Fibroblast of lung (primary cell): ENCODE measurements at places on chromosomes 1 and 21. TPM values are rescaled to one million over a fixed set of nuclear protein-coding genes. Genes with fewer than 3 reads are reported as not detected.

GRCh38 chr1:17668624-17669175 is 86.4 kb upstream of the ACTL8 start:
- no peak overlapping the region for H3K27ac ChIP-seq
- DNase-seq, result no peak
- no peaks in the 10 kb centered on the region for H3K4me1 ChIP-seq
- peaks cover 7% of the 10 kb centered on the region for H3K36me3 ChIP-seq
- no peaks in the 10 kb centered on the region for H3K27me3 ChIP-seq
- no peak overlapping the region for H3K4me3 ChIP-seq

DNA sequence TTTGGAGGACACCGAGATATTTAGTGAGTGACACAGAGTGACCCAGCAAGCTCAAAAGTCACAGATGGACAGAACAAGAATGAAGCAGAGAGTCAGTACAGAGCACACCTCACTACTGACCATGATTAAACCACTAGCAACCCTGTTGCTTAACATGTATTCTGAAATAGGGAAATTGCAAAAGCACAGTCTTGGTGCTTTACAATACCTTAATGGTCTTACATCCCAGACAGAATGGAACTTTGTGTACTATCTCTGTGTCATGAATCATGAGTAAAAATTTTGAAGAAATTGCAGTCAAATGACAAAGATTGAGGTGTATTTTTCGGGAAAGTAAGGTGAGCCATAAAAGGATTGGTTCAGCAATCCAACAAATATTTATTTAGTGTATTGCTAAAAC is 2.7 kb upstream of the SAMSN1 start:
- H3K4me1 ChIP-seq, result no peaks in the 10 kb centered on the region
- no peaks in the 10 kb centered on the region for H3K36me3 ChIP-seq
- DNase-seq, result no peak
- H3K27me3 ChIP-seq, result no peaks in the 10 kb centered on the region

- peak; percentile 57 for DNase-seq
- peaks cover 6% of the 10 kb centered on the region for H3K4me1 ChIP-seq
Observed at GRCh38 chr1:25556791-25557476, 13.5 kb downstream of the LDLRAP1 start.

DNA sequence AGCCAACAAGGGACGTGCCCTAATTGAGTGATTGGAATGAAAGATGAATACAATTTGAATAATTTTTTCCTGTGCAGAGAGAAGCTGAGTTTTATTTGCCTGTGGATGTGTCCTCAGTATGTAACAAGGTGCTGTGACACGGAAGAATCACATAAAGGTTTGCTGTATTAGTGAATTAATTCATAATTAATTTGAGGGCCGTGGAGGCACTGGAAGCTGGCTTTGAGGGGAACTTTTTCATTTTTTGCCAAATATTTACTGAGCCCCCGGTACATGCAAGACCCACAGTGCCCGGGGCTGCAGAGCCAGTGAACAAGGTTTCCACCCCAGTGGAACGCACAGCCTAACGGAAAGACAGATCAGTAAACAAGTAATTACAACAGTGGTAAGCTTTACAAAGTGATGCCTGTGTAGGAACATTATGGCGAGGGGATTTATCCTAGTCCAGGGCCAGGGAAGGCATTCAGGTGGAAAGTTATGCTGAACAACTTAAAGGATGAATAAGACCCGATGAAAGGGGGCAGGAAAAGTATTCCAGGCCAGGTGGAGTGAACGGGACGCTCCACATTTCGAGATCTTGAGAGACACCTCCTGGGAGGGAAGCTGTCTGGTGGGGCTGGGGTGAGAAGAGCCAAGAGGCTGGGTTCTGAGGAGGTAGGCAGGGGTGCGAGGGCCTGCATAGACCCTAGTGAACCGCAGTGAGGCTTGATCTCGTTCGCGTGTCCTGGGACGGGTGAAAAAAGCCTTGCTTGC is 773 bp upstream of the RCC2 start:
- H3K36me3 ChIP-seq, result no peaks in the 10 kb centered on the region
- peak overlapping the region; percentile 80 for H3K4me3 ChIP-seq
- H3K4me1 ChIP-seq, result peaks cover 4% of the 10 kb centered on the region

GRCh38 chr1:8533124-8533523 is 215.2 kb downstream of the SLC45A1 start:
- H3K36me3 ChIP-seq, result no peaks in the 10 kb centered on the region
- H3K4me3 ChIP-seq, result no peak overlapping the region
- no peak overlapping the region for H3K27ac ChIP-seq
- no peaks in the 10 kb centered on the region for H3K4me1 ChIP-seq

GRCh38 chr1:54367613-54368012 is 38.6 kb downstream of the SSBP3 start:
- H3K36me3 ChIP-seq, result no peaks in the 10 kb centered on the region
- DNase-seq, result no peak
- H3K27me3 ChIP-seq, result no peaks in the 10 kb centered on the region
- H3K27ac ChIP-seq, result no peak overlapping the region
- H3K4me3 ChIP-seq, result no peak overlapping the region

HDGF gene
- polyA plus RNA-seq, result 99.1 and 126 TPM in 2 replicates
